ENCODE measurements at places on chromosomes 11 and 22. TPM values are rescaled to one million over a fixed set of nuclear protein-coding genes. Genes with fewer than 3 reads are reported as not detected.

The DAGLA gene
- 0.16 TPM for total RNA-seq

The FXYD6 gene
- 0.35 TPM for total RNA-seq

The FREY1 gene
- 0.76 TPM for total RNA-seq

The RIMBP3B gene
- total RNA-seq: 0.55 TPM

The TSGA10IP gene
- not detected for total RNA-seq

The CD3E gene
- total RNA-seq: 1.1 TPM

The TCN2 gene
- total RNA-seq: 2.0 TPM

The OR56B1 gene
- not detected for total RNA-seq

The ZNHIT2 gene
- 29.6 TPM for total RNA-seq

GRCh38 chr22:41284465-41284864 lies 1.5 kb downstream of the RANGAP1 start:
- DNase-seq: no peak

DNA sequence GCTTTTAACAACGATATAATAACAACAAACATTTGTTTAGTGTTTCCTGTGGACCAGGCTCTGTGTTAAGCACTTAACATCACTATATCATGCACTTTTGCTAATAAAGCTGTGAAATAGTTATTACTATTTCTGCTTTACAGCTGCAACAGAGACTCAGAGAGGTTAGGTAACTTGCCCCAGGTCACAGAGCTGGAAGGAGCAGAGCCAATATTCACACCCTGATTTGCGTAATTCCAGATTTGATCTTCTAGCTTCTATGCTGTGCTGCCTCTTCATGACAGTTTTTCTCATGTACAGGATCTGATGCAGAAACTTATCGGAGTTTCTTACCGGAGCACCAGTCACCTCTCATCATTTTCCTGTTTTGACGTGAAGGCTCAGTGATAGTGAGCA lies 33.6 kb upstream of the EHF start:
- no peak for DNase-seq

GRCh38 chr11:60756307-60757032 lies at the start of gene MS4A15:
MS4A15 (plus strand) TSS chr11:60756867; CDS start chr11:60763734, 6,867 bp downstream.
- peak; percentile 57 for DNase-seq

GRCh38 chr11:2563213-2564007 lies 118.6 kb downstream of the KCNQ1 start:
- DNase-seq: no peak

DNA sequence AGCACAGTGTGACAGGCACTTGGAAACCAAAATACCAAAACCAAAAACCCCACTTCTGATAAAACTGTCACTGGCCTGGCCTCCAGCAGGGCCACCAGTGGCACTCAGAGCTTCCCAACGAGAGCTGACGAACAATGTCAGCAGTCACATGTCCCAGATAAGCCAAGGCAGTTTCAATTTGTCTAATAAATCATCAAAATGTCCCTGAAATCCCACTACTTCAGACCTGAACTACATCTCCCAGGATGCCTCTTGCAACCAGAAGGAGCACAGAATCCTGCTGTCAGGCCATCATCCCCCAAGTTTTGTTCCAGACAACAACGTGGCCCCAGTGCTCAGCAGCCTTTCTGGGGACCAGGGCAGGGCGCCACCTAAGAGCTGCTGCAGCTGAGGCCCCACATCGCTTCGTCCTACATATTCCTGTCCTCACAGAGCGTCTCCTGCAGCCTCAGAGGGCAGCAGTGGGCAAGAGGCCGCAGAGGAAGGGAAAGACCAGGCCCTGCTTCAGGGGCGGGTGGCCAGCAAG lies 25.1 kb downstream of the LRFN4 start:
- no peak for DNase-seq

DNA sequence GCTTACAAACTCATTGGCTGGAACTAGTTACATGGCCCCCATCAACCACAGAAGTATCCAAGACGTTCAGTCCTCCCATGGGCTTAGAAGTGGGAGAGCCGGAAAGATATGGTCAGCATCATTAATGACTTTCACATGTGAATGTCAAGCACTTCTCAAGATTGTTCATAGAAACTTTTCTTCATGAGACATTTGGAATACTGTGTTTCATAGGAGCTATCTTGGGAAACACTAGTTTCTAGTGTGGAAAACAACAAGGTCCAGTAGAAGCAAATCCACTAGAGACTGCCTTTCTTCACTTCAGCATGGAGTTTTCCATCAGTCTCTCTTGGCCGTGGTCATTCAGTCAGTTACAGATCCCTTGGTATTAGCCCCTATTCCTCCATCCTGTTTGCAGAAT lies 160.9 kb downstream of the C11orf91 start:
- DNase-seq: no peak

DNA sequence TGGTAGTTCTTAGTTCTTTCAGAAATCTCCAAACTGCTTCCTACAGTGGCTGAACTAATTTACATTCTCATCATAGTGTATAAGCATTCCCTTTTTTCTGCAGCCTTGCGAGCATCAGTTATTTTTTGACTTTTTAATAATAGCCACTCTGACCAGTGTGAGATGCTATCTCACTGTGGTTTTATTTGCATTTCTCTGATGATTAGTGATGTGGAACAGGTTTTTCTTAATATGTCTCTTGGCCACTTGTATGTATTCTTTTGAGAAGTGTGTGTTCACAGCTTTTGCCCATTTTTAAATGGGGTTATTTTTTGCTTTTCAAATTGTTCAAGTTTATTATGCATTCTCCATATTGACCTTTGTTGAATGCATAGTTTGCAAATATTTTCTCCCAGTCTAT lies 459.3 kb downstream of the NTM start:
- no peak for DNase-seq

- no peak for DNase-seq
Observed at GRCh38 chr11:100739666-100740065, 52.6 kb downstream of the ARHGAP42 start.

GRCh38 chr11:10899121-10899830 lies 41.4 kb upstream of the ZBED5 start:
- DNase-seq: peak; percentile 72

- DNase-seq: peak; percentile 51
Observed at GRCh38 chr11:46694072-46694471, 6.3 kb downstream of the ARHGAP1 start.

DNA sequence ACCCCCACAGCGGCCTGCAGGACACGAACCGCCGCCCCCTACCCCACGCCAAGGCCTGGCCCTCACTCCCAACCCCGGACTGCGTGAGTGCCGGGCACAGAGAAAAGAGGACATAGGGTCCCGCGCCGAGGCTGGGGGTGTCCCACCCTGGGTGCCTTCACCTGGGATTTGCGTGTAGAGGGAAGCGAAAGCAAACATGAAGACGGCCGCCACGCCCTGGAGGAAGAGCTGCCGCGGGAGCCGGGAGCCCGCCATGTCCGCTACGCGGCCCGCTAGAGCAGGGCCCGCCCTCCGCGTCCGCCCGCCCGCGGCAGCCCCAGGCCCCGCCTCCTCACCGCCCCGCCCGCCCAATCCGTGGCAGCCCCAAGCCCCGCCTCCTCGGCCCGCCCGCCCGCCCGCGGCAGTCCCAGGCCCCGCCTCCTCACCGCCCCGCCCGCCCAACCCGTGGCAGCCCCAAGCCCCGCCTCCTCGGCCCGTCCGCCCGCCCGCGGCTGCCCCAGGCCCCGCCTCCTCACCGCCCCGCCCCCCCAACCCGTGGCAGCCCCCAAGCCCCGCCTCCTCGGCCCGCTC lies at the start of gene LMF2:
Gene LMF2 (minus strand): TSS at position 282 of the 570 bp plus-strand sequence. CDS start 27 bp downstream, at position 255.
- no peak for DNase-seq

DNA sequence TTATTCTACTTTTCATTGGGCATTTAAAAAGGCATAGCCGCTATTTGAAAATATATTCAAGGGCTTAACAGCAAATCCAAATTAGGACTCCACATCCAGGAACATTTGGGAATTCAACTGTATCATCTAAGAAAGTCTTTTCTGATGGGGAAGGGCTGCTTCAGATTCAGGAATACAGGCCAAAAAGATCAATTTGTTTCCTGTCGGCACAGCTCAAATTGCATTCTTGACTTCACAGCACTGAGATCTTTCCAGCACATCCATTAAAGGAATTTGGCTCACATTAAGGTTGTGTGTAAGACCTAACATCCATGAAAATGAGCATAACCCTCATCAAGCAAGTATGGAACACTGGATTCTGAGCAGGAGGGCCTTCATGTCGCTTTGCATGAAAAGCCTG lies 1169.5 kb upstream of the CCDC90B start:
- no peak for DNase-seq

DNA sequence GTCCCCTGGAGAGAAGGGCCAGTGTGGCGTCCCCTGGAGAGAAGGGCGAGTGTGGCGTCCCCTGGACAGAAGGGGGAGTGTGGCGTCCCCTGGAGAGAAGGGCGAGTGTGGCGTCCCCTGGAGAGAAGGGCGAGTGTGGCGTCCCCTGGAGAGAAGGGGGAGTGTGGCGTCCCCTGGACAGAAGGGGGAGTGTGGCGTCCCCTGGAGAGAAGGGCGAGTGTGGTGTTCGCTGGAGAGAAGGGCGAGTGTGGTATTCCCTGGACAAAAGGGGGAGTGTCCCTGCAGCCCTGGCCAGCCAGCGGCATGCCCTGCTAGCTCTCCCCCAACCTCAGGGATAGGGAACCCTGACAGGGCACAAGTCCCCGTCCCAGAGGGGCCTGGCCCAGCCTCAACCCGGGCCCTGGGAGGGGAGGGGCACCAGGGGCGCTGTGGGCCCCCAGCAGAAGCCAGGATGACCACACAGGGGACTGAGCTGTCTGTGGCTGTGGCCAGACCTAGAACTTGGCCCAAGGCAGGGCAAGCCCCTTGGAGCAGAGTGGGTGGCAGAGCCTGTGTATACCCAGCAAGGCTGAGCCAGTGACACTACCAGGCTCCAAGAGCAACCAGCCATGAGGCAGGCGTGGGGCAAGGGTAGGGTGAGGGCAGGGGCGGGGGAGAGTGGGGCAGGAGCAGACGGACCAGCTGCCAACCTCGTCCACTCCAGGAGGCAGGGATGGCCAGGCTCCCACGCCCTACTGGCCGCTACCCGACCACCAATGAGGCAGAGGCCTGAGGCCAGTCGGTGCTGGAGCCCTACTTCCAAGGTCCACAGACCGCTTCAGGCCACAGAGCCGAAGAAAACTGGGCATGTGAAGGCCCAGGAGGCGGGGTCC lies 4.2 kb downstream of the HRAS start:
- no peak for DNase-seq

- no peak for DNase-seq
Observed at GRCh38 chr22:17115236-17115635, 5.9 kb downstream of the TMEM121B start.

GRCh38 chr22:49600891-49601431 lies 226.7 kb downstream of the BRD1 start:
- no peak for DNase-seq

GRCh38 chr11:81135570-81135969 lies 1598.1 kb downstream of the FAM181B start:
- DNase-seq: no peak

- no peak for DNase-seq
Observed at GRCh38 chr11:128867277-128867676, at the start of gene KCNJ1. KCNJ1 (minus strand) TSS chr11:128867296; CDS start chr11:128840243, 27,053 bp downstream.

GRCh38 chr11:118374729-118375128 lies 15.3 kb downstream of the UBE4A start:
- no peak for DNase-seq

All from K562 (cell line).